ENCODE measurements at places on chromosomes 11 and 22. TPM values are rescaled to one million over a fixed set of nuclear protein-coding genes. Genes with fewer than 3 reads are reported as not detected.

DNA sequence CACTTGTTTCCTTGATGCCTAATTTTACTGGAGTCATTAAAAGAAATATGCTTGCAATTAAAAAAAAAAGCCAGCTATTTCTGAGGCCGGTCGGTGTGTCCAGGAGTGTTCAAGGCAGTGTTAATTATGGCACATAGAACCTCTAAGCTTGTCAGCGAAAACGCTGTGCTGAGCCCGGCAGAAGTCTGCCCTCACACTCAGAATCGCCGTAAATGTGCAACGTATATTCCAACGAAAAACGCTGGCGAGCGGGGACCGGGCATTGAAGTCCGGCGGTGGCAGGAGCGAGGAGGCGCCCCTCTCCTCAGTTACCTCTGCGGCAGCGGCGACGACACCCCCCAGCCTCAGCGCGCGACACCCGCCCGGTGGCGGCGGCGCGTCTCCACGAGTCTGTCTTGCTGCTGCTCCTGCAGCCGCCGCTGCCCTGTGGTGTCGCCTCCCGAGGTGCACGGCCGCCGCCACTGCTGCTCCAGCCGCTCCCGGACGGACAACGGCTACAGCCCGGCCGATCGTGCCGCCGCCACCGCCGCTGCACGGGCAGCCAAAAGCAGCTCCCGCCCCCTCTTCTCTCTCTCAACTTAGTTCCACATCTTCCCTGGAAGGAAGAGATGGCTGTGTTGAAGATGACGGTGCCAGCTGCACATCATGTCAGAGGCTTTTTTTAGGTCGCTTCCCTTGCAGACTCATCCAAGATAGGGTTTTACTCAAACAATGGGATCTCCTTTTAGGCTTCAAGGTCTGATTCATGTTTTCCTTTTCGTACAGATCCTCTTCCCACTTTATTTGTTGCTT lies 56.0 kb downstream of the JAM3 start:
- DNase-seq = peak; percentile 16

DNA sequence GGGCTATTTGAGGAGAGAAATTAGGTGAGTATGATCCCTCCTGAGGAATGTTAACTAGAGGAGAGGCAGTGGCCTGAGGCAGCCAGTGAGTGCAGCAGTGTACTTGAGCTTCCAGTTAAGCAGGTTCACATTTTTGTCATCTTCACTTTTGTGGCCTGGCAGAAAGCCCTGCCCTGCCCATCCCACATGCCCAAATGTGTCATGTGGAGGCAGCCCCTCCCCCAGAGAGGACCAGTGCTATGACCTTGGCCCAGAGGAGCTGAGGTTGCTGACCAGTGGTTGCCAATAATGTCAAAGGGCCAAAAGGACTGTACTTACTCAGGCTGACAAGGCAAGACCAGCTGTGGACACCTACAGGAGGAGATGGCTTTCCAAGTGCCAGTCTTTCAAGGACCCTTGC lies 17.6 kb upstream of the GRK2 start:
- no peak for DNase-seq

GRCh38 chr22:50699756-50700386 lies 27.2 kb downstream of the SHANK3 start:
- no peak for DNase-seq

DNA sequence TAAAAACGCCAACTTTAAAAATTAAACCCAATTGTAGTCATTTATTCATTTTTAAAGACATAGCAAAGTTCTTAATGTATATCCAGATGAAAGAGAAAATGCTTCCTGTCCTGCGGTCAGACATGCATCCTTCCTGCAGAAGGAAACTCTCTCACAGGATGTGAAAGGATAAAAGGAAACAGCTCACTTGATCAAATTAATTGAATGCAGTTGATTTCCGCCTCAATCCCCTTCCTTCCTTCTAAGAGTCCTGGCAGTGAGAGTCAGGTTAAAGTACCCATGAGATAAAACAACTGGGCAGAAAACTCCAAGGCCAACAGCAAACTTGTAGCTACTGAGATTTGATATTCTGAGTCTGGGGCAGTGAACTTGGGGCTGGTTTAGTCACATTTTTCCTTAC lies 38.5 kb downstream of the CWC15 start:
- no peak for DNase-seq

- DNase-seq = no peak
These were observed 4.9 kb downstream of the DUSP8 start for GRCh38 chr11:1567052-1567720.

- DNase-seq = no peak
These were observed 11.5 kb upstream of the TMPRSS13 start for GRCh38 chr11:117940736-117941135.

GRCh38 chr11:106551744-106552673 lies 466.3 kb downstream of the GUCY1A2 start:
- DNase-seq = no peak

DNA sequence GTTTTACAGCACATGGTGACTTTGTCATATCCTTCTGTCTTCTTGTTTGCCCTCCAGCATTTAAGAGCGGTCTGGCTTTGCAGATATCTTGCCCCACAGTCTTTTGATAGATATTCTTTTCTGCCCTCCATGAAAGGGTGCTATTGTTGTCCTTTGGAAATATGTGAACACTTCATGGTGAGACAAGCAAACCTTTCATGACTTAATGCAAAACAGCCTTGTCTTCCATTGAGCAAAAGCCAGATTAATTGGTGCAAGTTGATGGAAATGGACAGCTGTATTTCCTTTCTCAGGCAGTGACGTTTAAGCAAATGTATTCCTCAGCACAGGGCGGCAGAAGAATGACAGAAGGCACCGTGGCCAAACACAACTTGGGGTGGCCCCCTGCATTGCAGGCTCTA lies 4.4 kb downstream of the DCPS start:
- DNase-seq = no peak

The CNIH2 gene
- polyA plus RNA-seq = not detected

The RBMXL2 gene
- polyA plus RNA-seq = not detected

The C11orf68 gene
- 82.2 TPM for polyA plus RNA-seq

The RFPL2 gene
- polyA plus RNA-seq = 2.4 TPM

The LIF gene
- polyA plus RNA-seq = not detected

The TBX1 gene
- not detected for polyA plus RNA-seq

All from naive thymus-derived CD8-positive, alpha-beta T cell (primary cell).